ENCODE measurements at places on chromosomes 16 and 17.

DNA sequence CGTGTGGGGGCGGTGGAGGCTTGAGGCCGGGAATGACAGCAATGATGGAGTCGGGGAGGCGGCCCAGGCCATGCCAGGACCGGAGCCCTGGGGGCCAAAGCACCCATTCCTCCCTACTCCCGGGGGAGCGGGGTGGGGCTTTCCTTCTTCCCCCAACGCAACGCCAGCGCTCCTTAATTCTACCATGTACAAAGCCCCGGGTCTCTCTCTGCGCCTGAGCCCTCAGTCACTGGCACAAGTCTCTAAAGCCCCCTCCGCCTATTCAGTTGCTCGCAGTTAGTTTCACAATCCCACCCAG, 245 bp upstream of the RNF227 start:
- no peak for DNase-seq

- no peak for DNase-seq
These were observed 10.4 kb downstream of the SMIM5 start for GRCh38 chr17:75643643-75644017.

DNA sequence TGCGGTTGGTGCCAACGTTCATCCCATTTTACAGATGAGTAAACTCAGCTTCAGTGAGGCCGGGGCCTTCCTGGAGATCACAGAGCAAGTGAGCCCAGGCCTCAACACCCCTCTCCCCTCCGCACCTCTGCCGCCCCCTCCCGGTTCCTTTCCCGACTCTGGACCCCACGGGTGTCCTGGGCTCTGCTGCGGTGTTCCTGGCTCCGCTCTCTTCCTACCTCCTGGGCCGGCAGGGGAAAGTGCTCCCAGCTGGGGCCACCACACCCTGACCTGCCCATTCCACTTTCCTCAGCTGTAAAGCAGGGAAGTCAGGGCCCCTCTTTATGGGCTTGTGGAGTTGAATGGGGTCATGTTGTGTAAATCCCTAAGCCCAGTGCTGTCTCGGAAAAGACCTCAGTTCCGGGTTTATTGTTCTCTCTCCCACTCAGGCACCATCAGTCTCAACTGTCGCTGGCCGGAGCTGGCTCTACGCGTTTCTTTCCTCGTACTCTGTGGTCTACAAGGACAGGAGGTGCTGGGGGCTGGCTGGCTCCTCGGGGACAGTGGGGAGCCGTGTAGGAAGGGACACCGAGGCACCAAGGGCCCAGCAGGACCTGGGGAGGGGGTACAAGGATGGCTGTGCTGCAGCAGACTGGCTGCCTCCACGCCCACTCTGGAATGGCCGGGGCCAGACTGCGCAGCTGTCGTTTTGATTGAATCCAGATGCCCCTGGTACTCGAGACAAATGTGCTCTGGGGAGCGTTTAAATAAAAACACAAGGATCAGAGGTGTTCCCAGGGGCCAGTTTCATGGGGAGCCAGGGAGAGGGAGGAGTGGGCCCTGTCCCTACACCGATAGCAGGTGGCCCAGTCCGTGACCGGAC, 21.7 kb upstream of the ACSF3 start:
- no peak for DNase-seq

GRCh38 chr17:72467841-72468653, 347.2 kb downstream of the SOX9 start:
- DNase-seq = no peak

DNA sequence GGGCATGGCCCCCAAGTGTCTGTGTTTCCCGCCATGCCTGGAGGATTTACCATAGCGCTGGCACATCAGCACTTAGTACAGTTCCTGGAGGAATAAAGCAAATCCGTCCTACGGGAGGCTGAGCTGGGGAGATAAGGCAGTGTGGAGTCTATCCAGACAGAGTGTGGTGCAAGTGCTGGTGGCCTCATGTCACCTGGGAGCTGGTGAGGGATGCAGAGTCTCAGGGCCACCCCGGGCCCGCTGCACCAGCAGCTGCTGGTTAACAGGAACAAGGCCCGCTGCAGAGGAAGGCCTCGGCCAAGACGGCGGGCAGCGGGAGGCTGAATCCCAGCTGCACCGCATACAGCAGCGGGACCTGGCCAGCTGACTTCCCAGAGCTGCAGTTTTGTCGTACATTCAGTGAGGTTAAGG, 57.3 kb upstream of the CDC42EP4 start:
- no peak for DNase-seq

DNA sequence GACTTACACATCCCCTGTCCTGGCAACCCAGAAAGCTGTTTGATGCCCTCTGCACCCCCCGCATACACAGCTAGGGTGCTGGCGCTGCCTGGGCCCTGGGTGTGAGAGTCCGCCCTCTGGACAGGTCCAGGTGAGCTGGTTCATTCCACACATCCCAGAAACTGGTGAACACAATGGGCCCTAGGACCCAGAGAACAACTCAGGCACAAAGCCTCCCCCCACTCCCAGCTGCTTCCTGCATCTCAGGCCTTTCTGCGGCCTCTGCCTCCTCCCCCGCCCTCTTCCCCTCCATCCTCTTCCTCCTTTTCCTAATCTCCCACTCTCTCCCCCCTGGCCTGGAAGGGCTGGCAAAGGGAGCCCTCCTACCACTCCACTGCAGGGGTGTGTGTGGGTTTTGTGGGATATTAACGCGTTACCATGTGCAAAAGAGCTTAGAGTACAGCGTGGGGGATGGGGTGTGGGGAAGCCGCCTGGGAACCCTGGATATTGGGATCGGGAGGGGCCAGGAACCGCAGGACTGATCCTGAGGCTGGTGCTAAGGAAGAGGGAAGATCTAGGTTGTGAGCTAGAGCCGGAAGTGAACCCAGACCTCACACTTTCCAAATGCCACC, 1.6 kb upstream of the PPP1R9B start:
- peak; percentile 70 for DNase-seq

DNA sequence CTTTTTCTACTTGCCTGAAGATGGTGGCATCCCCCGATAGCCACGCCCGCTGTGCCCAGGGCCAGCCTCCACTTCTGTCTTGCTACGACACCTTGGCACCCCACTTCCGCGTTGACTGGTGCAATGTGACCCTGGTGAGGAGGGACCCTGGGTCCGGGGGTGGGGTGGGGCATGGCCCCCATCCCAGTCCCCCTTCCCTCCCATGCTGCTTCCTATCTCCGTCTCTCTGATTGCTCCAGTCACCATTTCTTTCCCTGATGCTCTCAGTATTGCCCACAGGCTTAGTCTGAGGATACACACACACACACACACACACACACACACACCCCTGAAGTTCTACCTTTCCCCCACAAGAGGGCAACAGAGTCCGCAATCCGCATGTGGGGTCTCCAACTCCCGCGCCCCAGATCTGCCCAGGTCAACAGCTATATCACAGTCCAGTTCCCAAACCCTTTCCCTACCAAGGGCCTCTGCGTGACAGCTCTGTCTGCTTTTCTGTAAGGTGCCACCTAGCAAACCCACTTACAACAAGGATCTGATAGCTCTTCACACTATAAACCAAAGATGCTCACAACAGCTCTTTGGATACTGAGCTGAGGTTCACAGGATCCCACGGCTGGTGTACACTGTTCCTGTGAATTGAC, 3.4 kb downstream of the SGCA start:
- DNase-seq = no peak

GRCh38 chr16:68921637-68922036, 78.3 kb downstream of the TANGO6 start:
- DNase-seq = no peak

GRCh38 chr17:38341035-38341721, 2.6 kb downstream of the GPR179 start:
- DNase-seq = no peak

- DNase-seq = no peak
These were observed 21.1 kb downstream of the NPTX1 start for GRCh38 chr17:80455336-80455710.

DNA sequence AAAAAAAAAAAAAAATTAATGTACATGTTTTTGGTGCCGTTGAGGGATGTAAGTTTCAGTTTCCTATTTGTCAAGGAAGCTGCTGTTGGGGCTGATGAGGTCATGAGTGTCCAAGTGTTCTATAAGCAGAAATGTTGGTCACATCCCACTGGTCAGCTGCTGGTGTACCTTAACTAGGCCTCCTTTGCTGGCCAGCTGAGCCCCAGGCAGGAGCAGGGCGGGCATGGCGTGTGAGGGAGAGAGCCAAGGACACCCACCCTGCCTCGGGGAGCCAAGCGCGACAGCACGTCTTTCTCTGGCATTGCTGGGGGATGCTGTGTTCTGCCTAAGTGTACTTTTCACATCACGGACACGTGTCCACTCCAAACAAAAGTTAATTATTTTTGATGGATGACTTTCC, 108.1 kb upstream of the CDC42EP4 start:
- DNase-seq = no peak

DNA sequence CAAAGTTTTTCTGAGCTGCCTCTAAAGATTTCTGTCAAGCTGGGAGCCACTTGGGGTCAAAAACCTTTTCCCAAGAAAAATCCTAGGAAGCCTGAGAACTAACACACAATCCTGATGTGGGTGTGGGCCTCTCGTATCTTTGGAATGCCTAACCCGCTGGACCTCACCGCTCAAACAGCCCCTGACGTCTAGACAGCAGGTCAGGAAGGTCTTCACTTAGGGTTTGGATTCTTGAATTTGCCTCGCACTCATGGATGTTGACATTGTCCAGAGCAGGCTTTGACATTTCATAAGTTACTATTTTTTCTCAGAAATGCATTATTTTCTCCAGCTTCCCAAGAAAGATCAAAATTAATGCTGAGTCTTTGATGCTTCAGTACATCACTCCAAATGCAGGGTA, 18.9 kb downstream of the TEX2 start:
- DNase-seq = no peak

DNA sequence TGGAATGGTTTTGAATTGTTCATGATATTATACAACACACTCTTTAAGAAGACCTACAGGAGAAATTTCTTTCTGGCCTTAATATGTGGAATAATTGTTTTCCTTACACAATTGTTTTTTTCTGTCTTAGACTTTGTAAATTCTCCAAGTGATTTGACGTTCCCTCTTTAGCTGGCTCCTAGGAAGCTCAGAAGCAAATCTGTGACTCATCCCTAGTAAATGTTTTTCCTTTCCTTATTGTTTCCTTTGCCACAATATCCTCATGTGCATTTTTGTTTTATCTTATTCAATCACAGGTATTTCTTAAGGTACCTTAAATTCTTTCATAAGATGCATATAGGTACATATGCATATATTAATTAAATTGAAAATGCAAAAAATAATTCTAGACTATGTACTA, 13.5 kb downstream of the KIAA0753 start:
- DNase-seq = no peak

DNA sequence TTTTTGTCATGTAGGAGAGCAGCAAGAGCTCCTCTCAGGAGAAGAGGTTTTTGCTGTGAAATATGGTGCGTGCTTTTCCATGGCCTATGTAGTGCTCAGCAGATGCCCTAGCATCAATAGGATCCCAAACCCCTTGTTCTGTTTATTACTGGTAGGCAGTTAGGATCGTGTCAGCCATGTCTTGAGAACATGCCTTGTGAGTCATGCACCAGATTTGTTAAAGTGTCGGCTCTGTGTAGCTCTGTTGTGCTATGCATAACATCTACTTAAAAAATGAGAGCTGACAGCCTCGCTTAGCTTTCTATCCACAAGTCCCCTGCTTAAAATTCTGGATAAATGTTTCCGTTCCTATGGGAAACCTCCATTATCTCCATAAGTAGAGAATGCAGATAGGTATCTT, 4.4 kb upstream of the EIF4A3 start:
- peak; percentile 34 for DNase-seq

- no peak for DNase-seq
These were observed 57.2 kb downstream of the KANSL1 start for GRCh38 chr17:46135879-46136563.

GRCh38 chr17:76085731-76086366, 6.9 kb downstream of the ZACN start:
- no peak for DNase-seq

- no peak for DNase-seq
These were observed 1.4 kb upstream of the AOC3 start for GRCh38 chr17:42849451-42850181.

DNA sequence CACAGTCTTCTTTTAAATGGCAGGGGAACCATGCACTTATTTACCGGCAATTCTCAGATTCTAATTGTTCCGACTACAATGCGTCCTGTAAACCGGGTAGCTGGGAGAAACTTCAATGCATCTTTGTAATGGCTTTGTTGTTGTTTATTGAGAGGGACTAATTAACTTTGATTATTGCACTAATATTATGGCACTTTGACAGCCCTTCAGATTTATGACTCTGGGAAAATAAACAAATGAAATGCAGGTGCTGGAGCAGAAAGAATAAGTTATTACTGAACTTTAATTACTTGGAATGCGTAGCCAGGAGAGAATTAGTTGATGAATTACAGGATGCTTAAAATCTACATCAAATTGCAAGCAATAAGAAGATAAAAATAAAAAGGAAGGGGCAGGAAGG, 77.0 kb downstream of the WWOX start:
- DNase-seq = no peak

- DNase-seq = peak; percentile 1
These were observed 1253.7 kb upstream of the CDH8 start for GRCh38 chr16:63289834-63290460.

GRCh38 chr17:64065161-64065560, 44.7 kb upstream of the ICAM2 start:
- no peak for DNase-seq

DNA sequence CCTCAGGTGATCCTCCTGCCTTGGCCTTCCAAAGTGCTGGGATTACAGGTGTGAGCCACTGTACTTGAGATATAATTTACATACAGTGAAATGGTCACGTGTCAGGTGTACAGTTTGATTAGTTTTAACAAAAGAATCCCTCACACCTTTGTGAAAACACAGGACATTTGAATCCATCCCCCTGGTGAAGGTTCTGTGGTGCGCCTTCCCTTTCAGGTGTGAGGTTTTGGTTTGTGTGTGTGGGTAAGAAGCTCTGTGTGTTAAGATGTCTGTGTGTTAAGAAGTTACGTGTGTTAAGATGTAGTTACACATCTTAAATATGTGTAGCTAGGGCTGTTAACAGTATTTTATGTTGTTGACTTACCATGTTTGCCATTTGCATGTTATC, 4.4 kb downstream of the SEC14L1 start:
- no peak for DNase-seq
